ENCODE measurements at places on chromosomes 2 and 18.
A peak's percentile ranks its signal among the peaks of the same experiment; 100 is the strongest.

GRCh38 chr18:74146756-74147155 is 878 bp downstream of the FBXO15 start:
- DNase-seq, result no peak

DNA sequence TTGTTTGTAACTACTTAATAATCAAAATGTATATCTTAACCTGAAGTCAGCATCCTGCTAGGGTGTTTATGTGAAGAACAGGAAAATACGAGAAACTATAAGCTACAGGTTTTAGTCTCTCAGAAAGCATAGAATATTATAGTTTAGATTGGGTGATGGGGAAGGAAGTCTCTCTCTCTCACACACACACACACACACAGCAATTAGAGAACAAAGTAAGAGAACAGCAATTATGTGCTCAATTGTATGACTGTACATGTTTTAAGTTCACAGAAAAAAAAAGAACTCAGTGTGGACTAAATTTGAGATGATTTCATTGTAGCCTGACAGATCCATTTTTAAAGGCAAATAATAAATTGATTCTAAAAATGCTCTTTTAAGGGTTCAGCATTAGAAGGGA is 94.3 kb upstream of the ZNF516 start:
- no peak for DNase-seq

- DNase-seq, result no peak
These were observed 8.4 kb downstream of the GBX2 start for GRCh38 chr2:236159778-236160170.

DNA sequence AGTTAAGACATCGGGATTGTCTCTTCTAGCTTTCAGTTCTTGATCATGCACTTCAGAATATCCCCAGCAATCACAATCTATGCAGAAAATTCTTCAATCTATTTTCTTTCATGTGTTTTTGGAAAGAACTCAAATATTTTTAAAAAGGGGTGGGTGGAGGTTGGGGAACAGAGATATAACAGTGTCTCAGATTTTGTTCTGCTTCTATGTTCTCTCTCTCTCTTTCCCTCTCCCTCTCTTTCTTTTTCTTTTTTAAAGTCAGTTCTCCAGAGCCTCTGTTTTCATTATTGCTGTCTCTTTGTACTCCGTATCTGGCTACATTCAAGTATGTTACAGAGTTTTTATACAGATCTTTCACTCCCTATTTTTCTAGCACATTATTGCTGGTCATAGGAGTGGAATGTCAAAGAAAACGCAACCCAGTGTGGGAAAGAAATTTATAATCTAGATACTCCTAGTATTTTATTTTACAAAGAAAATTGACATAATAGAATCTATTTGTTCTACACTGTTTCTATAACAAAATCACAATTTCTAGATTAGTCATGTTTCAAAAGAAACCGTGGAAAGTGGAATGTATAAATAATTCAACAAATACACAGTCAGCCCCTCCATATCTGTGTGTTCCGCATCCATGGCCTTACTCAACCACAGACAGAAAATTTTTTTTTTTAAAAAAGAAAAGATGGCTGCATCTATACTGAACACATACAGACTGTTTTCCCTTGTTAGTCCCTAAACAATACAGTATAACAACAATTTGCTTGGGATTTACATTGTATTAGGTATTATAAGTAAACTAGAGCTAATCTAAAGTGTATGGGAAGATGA is 11.2 kb upstream of the NEMP2 start:
- no peak for DNase-seq

GRCh38 chr2:163419000-163419830 is 316.6 kb downstream of the FIGN start:
- DNase-seq, result no peak

- no peak for DNase-seq
These were observed 7.8 kb upstream of the CNNM3 start for GRCh38 chr2:96808176-96808837.

DNA sequence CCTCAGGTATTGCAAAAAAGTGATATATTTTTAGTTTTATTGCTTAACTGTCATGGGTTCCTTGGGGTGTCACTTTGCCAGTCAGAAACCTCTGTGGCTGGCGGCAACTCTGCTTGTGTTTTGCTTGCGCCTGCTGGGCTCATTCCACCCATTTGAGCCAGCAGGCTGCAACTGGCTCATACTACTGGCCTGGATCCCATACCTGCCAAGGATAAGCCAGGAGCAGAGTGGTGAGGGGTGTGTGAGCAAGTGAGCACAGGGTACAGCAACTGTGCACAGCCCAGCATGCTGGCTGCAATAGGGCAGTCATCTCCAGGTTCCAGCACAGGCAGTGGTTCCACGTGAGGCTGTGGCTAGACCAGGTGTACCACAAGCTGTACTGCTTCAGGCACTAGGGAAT is 687.5 kb downstream of the NYAP2 start:
- DNase-seq, result no peak

DNA sequence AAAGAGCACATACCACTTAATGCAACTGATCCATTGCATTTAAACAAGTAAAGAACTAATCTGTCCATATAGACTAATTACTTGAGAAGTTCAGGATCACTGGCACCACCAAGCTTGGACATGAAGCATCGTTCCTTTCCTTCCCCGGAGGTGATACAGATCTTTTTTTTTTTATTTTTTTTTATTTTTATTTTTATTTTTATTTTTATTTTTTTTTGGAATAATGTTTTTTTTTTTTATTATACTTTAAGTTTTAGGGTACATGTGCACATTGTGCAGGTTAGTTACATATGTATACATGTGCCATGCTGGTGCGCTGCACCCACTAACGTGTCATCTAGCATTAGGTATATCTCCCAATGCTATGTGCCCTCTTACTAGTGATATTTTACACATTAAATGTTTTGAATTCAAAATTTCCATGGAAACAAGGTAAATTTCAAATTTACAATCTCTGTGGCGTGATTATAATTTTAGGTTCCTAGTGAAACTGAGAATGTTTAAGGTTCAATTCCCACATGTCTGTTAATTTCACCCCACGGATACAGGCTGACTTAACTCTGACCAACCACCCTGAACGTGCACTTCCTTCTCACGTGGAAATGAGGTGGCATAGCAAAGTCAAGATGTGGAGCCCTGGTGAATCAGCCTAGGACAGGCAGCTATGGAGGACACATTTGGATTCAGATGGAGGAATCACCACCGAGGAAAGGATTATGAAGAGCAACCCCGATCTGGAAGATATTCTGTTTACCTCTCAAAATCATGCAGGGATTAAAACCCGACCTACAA is 101.6 kb upstream of the THOC1 start:
- no peak for DNase-seq

- DNase-seq, result peak; percentile 27
These were observed 73.4 kb downstream of the ACTR2 start for GRCh38 chr2:65300761-65301711.
